ENCODE measurements at places on chromosomes 3 and 15. TPM values are rescaled to one million over a fixed set of nuclear protein-coding genes. Genes with fewer than 3 reads are reported as not detected.
A peak's percentile ranks its signal among the peaks of the same experiment; 100 is the strongest.

GRCh38 chr3:142925140-142925539 lies 36.3 kb upstream of the PCOLCE2 start:
- DNase-seq: peak; percentile 8

Gene LOXL1
- total RNA-seq: 48.2 TPM

DNA sequence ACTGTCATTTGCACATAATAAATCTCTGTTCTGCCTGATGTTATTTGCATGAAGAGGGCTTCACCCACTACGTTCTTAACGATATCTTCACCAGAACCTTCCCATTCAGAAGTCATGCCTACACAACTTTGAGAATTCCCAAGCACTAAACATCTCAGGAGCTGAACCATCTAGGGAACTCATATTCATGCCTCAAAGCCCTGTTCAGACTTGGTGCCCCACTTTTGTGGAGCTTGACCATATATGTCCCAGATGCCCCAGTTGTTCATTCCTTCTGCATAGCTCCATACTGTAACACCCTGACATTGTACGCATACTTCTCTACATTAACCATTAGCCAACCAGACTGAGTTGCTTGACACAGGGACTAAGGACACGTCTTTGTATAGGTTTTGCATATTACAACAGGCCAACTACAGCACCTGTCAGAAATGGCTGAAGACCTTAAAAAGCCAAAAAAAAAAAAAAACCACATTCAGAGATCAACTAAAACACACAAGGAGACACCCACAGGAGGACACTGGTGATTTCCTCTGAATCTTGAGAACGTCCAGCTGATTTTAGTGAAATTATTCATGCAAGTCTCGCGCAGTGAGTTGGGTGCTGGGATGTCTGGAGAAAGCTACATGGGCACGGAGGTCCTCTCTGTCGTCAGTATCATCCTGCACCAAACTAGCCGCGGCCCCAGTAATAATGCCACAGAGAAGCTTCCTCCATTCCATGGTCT lies 141.4 kb downstream of the FOXP1 start:
- no peak for DNase-seq

Gene RARRES1
- 10.2 TPM for total RNA-seq

Gene ZPLD1
- 1.8 TPM for total RNA-seq

GRCh38 chr3:25427563-25427941 lies 511 bp upstream of the RARB start:
- no peak for DNase-seq

DNA sequence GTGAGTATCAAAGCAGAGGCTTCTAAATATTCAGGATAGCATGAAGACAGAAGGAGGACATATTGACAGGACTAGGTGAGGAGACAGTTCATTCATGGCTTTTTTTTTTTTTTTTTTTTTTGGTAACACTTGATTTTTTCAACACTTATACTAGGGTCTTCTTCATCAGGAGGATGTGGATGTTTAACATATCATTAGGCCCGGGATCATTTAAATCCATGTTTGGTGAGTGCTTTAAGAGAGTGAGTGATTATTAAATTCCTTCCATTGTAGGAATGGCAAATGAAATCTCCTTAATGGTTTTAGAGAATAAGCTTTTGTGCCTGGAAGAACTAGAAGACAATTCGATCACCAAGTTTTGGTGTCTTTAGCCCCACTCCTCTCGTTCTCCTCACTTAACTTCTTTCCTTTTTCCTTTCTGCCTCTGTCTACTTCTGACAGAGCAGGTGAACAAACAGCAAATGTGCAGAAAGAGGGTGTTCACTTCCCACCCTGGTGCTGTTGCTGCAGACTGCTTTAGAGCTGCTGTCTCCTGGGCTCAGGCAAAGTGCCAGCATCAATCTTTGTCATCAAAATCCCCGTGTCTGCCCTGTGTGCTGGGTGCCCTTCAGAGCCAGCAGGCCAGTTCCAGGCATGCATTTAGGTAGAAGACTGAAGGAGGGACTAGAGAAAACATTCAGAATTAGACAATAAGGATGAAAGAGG lies 35.6 kb upstream of the RAB11A start:
- DNase-seq: peak; percentile 4

- DNase-seq: no peak
Measured at GRCh38 chr3:128591738-128592426, 58.7 kb downstream of the RPN1 start.

DNA sequence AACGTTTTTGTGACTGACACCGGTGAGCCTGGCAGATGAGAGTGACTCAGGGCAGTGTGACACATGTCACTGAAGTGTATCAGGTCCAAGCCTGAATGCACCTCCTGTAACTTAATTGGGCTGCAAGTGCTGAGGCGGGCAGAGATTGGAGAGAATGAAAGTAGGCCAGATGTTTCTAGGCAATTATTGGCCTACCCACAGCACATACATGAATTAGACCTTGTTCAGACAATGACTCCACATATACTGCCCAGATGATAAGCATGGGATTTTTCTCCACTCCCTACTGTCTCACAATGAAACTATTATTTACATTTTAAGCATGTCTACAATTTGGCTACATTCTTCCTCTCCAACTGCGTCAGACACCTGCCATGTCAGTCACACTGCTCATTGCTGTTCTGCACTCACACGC lies 187.3 kb upstream of the ZNF385D start:
- no peak for DNase-seq

- DNase-seq: no peak
Measured at GRCh38 chr15:66456211-66456610, 41.4 kb downstream of the SNAPC5 start.

DNA sequence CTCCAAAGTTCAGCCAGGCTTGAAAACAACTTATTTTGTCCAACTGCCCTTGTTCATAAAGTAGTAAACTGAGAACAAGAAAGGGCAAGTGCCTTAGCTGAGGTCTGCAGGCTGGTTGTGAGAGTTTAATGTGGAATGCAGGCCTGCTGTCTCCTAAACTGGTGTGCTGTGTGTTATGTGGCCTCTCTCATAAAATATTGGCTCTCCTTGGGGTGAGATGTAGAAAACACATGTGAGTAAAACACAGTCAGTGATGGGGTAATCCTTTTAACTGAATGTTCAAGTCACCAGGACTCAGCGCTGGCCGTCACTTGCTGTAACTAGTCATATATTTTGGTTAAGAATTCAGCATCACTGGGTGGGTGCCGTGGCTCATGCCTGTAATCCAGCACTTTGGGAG lies 7.1 kb upstream of the ST6GAL1 start:
- DNase-seq: no peak

DNA sequence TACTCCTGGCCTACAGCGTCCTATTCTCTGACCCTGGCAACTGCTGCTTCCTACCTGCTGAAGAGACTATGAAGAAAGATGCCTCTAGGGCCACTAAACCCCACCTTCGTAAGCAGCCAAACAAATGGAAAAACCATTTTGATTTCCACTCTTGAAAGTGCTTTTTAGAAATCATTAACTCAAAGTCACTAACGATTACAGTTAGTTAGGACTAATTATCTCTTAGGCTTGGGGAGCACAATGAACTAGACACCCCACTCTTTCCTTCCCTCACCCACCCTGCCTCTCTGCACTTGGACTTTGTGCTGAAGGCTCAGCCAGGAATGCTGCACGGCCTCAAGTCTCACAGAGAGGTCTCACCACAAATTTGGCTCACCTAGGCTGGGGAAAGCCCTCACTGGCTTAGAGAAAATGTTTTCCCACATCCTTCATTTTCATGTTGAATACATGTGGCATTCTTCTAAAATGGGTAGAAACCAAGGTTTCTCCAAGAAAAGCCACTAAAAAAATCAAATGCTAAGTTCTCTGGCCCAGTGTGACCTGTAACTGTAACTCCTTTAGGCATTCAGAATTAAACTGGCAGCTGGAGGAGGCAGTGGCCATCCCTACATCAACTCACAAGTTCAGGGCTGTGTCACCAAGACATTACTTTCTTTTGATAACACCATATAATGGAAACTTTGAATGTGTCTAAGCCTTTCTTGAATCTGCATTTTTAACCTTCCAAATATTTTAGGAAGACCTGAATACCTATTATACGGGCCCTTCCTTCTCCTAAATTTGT lies 47.1 kb downstream of the NPTN start:
- no peak for DNase-seq

DNA sequence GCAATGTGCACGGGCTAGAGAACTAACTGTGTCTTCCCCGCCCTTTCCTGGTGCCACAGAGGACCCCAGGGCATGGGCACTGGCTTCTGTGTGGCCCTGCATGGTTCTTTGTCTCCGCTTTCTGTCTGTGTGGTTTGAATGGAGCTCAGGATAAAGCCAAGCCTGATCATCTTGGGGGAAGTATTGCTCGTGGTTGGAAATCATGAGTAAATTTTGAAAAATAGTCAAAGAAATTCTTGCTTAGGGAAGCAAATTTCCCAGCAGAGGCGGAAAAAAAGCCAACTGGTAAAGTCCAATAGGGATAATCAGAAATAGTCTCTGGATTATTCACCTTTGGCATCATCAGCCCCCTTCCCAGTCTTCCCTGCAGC lies 55.4 kb downstream of the MAGEF1 start:
- no peak for DNase-seq

DNA sequence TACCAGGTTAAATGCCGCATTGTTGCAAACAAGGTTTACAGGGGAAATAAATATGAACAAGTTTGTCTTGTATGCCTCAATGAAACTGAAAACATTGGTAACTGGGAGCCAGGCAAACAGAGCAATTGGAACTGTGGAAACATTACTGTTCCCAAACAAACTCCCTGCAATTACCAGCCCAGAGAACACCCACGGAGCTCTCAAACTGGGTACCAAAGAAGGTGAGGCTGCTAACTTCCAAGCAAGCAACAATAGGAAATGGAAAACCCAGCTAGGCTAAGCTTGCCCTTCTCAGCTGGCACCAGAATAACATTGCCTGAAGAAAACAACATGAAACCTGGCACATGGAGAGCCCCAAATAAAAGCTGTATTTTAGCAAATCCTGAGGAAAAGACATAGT lies 218.9 kb upstream of the THRB start:
- no peak for DNase-seq

Gene HYAL1
- total RNA-seq: 0.69 TPM

DNA sequence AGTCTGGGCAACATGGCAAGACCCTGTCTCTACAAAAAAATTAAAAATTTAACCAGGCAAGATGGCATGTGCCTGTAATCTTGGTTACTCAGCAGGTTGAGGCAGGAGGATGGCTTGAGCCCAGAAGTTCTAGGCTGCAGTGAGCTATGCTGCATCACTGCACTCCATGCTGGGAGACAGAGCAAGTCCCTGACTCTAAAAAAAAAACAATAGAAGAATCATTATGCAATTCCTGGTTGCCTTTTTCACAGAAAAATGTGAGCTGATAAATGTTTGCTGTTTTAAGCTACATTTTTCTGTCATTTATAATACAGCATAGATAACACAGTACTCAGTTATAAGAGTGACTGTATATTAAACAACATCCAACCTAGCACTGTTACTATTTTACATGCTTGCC lies 148.8 kb downstream of the SCAPER start:
- DNase-seq: no peak

Gene AMOTL2
- total RNA-seq: 54.7 TPM

Gene GOLGA6A
- 0.28 TPM for total RNA-seq

Gene VPS39
- total RNA-seq: 61.4 TPM

DNA sequence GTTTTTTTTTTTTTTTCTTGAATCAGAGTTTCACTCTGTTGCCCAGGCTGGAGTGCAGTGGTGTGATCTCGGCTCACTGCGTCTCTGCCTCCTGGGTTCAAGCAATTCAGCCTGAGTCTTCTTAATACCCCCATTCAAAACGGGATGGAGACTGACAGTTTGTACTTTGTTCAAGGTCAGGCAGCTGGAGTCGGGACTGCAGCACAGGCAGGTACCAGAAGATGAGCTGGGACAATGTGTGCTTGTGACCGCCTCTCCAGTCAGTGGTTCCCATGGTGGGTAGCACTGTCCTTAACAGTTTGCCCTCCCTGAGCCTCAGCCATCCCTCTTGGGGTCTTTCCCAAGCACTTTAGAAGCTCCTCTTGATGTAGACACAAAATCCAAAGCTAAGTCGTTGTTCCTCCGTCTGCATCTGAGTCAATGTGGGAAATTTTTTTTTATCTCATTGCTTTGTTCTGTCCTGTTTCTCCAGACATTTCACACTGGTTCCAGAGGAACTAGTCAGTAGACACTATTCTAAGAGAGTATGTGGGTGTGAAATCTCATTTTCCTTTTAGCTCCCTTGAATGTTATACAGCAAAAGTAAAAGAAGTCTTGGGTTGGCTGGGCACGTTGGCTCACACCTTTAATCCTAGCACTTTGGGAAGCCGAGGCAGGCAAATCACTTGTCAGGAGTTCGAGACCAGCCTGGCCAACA lies 5.3 kb upstream of the TTLL13 start:
- no peak for DNase-seq

DNA sequence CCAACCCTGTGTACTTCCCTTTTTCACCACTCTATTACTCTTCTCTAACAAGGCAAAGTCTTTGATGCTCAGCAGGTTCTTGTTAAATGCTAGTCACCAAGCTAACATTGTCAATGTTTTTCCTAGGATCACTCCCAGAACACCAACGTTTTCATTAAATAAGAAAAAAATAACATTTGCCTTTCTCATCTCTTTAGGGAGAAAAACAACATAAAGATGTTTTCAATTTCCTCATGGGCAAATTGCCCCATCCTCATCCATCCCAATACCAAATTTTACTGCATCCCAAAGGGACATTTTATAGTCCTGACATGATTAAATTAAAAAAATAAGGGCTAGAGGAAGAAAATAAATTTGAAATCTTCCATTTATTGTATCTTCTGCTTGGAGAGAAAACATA lies 106.5 kb downstream of the SUCNR1 start:
- DNase-seq: no peak

Gene DHX30
- 66.8 TPM for total RNA-seq

Gene KBTBD13
- total RNA-seq: not detected

- DNase-seq: no peak
Measured at GRCh38 chr15:63551400-63551799, 45.8 kb upstream of the FBXL22 start.

- no peak for DNase-seq
Measured at GRCh38 chr3:69199942-69200341, 77.5 kb upstream of the LMOD3 start.

DNA sequence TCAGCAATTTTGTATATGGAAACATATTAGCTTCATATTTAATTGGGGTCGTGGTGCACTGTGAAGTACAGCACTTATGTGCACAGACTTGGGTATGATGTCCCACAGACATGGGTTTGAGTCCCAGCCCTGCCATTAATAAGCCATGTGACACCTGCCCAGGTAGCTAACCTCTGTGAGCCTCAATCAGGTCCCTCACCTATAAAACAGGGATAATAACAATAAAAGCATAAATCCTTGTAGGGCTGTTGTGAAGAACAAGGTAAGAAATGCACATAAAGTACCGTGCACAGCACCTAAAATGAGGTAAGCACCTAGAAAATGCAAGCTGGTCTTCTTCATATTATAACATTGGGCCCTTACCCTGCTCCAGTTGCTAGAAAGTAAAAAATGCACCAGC lies 173.5 kb upstream of the WNT5A start:
- DNase-seq: no peak

Gene ABCF3
- total RNA-seq: 47.9 TPM
